ENCODE measurements at places on chromosomes 2 and 18.

GRCh38 chr2:98387478-98387877 lies 41.2 kb downstream of the CNGA3 start:
- DNase-seq: no peak

GRCh38 chr2:23516520-23517256 lies 131.7 kb downstream of the KLHL29 start:
- DNase-seq: no peak

- DNase-seq: no peak
Measured at GRCh38 chr2:16304876-16305590, 360.6 kb downstream of the CYRIA start.

GRCh38 chr2:158006961-158007719 lies 94.5 kb upstream of the UPP2 start:
- DNase-seq: no peak

DNA sequence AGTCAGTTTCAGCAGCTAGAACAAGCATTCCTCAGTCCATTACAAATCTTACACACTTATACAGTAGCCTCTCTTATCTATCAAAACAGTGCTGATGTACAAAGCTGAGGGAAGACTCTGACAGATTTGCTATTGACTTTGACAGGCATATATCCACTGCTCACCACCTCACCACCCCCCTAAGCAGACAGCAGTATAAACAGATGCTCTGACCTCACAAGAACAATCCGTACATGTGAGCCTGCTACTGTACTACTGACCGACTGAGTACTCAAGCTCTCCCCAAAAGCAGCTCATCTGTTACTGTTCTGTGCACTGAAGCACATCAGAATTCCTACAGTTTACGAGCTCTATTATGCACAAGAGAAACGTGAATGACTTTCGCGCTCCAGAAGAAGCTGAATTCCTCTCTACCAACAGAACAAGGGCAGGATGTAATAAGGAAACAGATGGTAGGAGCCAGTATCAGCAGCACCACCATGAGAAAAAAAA lies 95.6 kb upstream of the PDE1A start:
- no peak for DNase-seq
